ENCODE measurements at places on chromosomes 11 and 22. TPM values are rescaled to one million over a fixed set of nuclear protein-coding genes. Genes with fewer than 3 reads are reported as not detected.

- DNase-seq: no peak
These were observed 5.0 kb downstream of the THY1 start for GRCh38 chr11:119417726-119418540.

- DNase-seq: no peak
These were observed 52.4 kb downstream of the PACSIN2 start for GRCh38 chr22:42962295-42963230.

- DNase-seq: no peak
These were observed 198.6 kb downstream of the KIF18A start for GRCh38 chr11:27909386-27909785.

GRCh38 chr22:48227341-48228018 lies 1465.0 kb downstream of the TBC1D22A start:
- no peak for DNase-seq

- DNase-seq: no peak
These were observed 8.2 kb upstream of the F2 start for GRCh38 chr11:46710821-46711269.

Gene POU2AF1
- 3.8 TPM for total RNA-seq

Measured in left colon (tissue), 2 donors.